H7 (cell line): ENCODE measurements at places on chromosomes 4 and X. TPM values are rescaled to one million over a fixed set of nuclear protein-coding genes. Genes with fewer than 3 reads are reported as not detected.

OPRPN gene
- total RNA-seq, result not detected in 2 replicates

IQCM gene
- total RNA-seq, result 0.17 and 0.18 TPM in 2 replicates

IL13RA2 gene
- not detected in 2 replicates for total RNA-seq

ZAR1 gene
- 0.66 and 1.00 TPM in 2 replicates for total RNA-seq

BEX2 gene
- 45.4 and 49.8 TPM in 2 replicates for total RNA-seq

CT45A2 gene
- total RNA-seq, result not detected in 2 replicates

NSUN7 gene
- 19.8 and 26.5 TPM in 2 replicates for total RNA-seq
